ENCODE measurements at places on chromosomes 5 and 9. TPM values are rescaled to one million over a fixed set of nuclear protein-coding genes. Genes with fewer than 3 reads are reported as not detected.

Gene SUSD3
- total RNA-seq = 0.60 TPM

Gene PGM5
- 190 TPM for total RNA-seq

Gene CCNB1
- total RNA-seq = 3.5 TPM

Gene SHB
- total RNA-seq = 19.4 TPM

Gene LCP2
- 3.9 TPM for total RNA-seq

Gene FRMD3
- 131 TPM for total RNA-seq

Gene PCDHAC2
- 0.36 TPM for total RNA-seq

Gene STING1
- 55.3 TPM for total RNA-seq

Gene LIX1
- not detected for total RNA-seq

Gene C1QTNF3
- 0.49 TPM for total RNA-seq

Gene KCNIP1
- total RNA-seq = 0.16 TPM

Gene SPAAR
- total RNA-seq = 6.5 TPM

Gene EGFL7
- total RNA-seq = 81.5 TPM

Gene ZNF483
- total RNA-seq = 5.8 TPM

Gene PRKAA1
- total RNA-seq = 38.5 TPM

Gene MRNIP
- total RNA-seq = 13.1 TPM

Gene C9orf43
- 0.14 TPM for total RNA-seq

Gene DBH
- not detected for total RNA-seq

Gene FSTL4
- not detected for total RNA-seq

Gene LCN9
- total RNA-seq = not detected

Gene MCC
- total RNA-seq = 31.6 TPM

Gene SERF1A
- 9.6 TPM for total RNA-seq

Gene NMUR2
- total RNA-seq = not detected

Gene ITGA2
- total RNA-seq = 0.80 TPM

Gene MSMP
- not detected for total RNA-seq

Gene SLC4A9
- 0.44 TPM for total RNA-seq

Gene AMBP
- not detected for total RNA-seq

Gene ST8SIA4
- total RNA-seq = 3.2 TPM

Gene DDX4
- total RNA-seq = not detected

Gene ANKRD55
- 0.27 TPM for total RNA-seq

Gene TNC
- total RNA-seq = 3.4 TPM

Gene RNF183
- total RNA-seq = not detected

Gene GZMA
- 1.5 TPM for total RNA-seq

Gene SLC25A2
- total RNA-seq = not detected

Gene MTRR
- 32.4 TPM for total RNA-seq

Gene DHX29
- total RNA-seq = 22.5 TPM

Gene LHX3
- not detected for total RNA-seq

Gene SPATA6L
- total RNA-seq = 0.96 TPM

Gene HMGCR
- total RNA-seq = 10.2 TPM

Gene CRHBP
- 0.63 TPM for total RNA-seq

Gene FXN
- 43.4 TPM for total RNA-seq

Gene GABRP
- total RNA-seq = 0.49 TPM

Gene OR1J2
- total RNA-seq = not detected

Gene IL9
- total RNA-seq = not detected

Gene KCNV2
- not detected for total RNA-seq

Gene PFN3
- total RNA-seq = not detected

Gene FGF18
- total RNA-seq = 30.4 TPM

Gene FST
- 2.0 TPM for total RNA-seq

Gene GALNT12
- total RNA-seq = 0.55 TPM

Gene LPAR1
- 12.4 TPM for total RNA-seq

Gene SEMA6A
- total RNA-seq = 6.3 TPM

Gene SLC22A4
- 2.0 TPM for total RNA-seq

Gene RANBP3L
- 0.47 TPM for total RNA-seq

Gene MRPS27
- total RNA-seq = 72.0 TPM

Gene ERCC8
- total RNA-seq = 5.9 TPM

Gene SLC38A9
- 7.0 TPM for total RNA-seq

Gene IER5L
- 3.8 TPM for total RNA-seq

Gene ANKS6
- 4.8 TPM for total RNA-seq

Gene NR3C1
- 44.9 TPM for total RNA-seq
